ENCODE measurements at places on chromosomes 6 and 20.

DNA sequence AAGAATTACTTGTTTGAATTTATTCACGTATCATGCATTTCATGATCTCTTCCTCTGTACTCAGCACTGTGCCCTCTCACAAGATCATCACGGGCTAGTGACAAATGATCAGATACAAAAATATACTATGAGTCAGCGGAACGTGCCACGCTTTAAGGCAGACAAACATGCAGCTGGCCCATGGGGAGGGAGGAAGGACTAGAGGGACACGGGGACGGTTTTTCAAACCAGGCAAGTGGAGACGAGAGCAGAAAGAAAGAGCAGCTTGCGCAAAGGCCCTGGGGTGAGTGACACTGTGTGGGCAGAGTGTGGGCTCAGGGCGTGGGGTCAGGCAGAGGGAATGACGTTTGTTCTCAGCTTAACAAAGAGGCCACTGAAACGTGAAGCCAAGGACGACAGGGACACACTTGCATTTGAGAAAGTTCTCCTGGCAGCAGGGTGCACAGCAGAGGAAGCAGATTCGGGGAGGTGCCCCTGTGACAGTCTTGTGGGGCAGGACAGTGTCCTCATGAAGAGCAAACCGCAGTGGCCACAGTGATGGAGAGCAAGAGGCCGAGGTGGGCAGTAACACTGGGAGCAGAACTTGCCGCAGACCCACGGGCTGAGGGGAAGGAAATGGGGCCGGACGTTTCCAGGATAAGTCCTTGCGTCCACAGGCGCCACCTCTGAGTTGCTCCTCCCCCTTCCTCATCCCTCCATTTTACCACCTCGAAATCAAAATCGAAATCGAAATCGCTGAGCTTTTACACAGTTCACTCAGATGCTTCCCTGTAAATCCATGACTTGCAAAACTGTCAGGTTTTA is 6.9 kb upstream of the RPS6KA2 start:
- no peak for DNase-seq

DNA sequence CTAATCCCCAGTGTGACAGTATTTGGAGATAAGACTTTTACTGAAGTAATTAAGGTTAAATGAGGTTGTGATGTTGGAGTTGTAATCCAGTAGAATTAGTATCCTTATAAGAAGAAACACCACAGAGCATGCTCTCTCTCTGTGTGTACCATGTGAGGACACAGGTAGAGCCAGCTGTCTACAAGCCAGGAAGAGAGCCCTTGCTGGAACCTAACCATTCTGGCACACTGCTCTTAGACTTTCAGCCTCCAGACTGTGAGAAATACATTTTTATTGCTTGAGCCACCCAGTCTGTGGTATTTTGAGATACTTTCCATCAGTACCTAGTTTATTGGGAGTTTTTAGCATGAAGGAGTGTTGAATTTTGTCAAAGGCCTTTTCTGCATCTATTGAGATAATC is 110.2 kb downstream of the PHF3 start:
- DNase-seq = no peak

GRCh38 chr6:26383624-26384417 is 913 bp downstream of the BTN2A2 start:
- peak; percentile 44 for DNase-seq

GRCh38 chr20:46875059-46875458 is 19.6 kb upstream of the EYA2 start:
- no peak for DNase-seq

DNA sequence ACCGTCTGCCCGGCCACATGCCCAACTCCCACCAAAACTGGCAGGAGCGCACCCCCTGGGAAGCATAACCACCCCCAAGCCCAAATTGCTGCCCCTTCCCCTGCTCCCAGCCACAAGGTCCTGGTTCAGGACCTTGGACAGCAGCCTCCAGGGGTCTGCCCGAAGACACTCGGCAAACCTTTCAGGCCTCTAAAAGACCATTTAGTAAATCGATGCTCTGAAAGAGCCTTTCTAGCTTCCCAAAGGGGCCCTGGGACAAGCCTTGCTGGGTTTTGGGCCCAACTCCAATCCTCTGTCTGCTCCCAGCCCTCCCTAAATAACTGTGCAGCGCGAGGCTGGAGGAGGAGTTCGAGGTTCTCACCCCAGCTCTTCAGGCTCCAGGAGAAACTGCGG is 30.5 kb downstream of the GRM4 start:
- DNase-seq = no peak

GRCh38 chr20:5749952-5750779 is at the start of gene SHLD1:
Gene SHLD1, plus strand, starts transcription at chr20:5750401. Its CDS starts 22,465 bp downstream, at chr20:5772866.
- peak; percentile 90 for DNase-seq

DNA sequence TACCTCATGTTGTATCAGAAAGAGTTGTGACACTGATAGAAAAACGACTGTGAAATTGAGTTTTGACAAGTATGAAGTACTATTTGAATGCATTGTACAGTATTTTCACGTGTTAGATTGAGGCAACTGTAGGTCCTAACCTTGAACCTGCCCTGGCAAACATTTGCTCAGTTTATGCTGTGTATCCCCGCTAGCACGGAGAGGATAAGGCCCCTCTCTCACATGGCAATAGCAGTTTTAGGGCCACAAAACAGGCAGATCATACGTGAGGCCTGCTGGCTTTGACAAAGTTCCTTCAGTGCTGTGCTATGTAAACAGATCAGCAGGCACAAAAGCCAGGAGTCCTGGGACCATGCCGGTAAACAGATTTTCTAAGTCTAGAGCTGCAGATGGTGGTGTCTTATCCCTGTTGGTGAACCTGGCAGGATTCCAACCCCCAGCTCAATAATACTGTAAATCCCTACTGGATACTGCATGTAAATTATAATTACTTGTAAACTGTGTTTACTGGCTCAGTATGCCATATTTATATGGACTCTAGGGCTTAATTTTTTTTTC is 23.8 kb upstream of the FAM217A start:
- peak; percentile 89 for DNase-seq

DNA sequence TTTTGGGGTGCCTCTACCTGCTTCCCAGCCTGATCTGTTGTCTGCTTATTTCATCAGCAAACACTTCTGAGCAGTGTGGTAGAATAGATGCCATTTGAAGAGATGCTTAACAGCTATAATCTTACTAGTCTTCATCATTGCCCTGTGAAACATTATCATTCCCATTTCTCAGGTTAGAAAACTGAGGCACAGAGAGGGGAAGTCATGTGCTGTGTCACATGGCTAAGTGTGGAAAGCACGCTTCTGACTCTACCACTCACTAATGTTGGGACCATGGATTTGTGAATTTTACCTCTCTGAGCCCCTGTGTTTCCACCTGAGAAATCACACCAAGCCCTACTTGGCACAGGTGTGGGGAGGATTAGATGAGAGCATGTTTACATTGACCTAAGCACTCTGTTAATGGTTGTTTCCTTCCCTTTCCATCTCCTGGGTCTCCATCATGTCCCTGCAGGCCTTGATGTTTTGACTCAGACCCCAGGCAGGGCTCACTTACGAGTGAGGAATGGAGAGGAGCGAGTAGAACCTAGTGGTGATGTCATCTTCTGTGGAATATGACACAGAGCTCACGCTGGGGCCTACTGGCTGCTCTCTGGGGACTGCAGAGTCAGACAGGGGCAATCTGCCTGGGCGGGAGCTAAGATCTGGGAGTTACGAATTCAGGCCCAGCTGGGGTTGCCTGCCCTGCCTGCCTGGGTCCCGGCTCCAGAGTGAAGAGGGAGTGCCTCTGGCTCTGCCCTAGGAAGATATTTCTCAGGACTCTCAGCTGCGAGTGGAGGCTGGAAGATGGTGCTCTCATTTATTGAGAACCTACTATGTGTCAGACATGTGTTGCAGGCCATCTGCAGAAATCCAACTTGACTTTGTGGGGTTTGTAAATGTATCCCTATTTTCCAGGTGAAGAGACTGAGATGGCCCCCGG is 64.3 kb downstream of the CDH22 start:
- peak; percentile 38 for DNase-seq

GRCh38 chr20:57807401-57808263 is 97.8 kb upstream of the PMEPA1 start:
- DNase-seq = no peak

- DNase-seq = no peak
These were observed 7.5 kb upstream of the BAK1 start for GRCh38 chr6:33587529-33587928.

DNA sequence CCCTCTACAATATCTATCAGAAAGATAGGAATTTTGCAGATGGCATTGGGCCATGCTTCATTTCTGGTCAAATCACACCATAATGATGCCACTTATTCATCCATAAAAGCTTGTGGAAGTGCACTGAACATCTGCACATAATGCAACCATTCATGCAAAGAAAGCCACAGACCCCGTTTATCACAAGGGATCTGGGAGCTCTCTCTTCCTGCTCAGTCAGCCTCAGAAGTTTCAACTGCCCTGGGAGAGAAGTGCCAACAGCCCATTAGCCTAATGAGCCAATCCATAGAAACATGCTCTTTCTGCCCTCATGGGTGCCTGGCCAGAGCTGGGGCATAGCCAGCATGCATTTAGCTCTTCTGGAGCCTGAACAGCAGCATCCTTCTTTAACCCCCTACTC is 85.8 kb downstream of the SLC35F1 start:
- DNase-seq = peak; percentile 88

GRCh38 chr6:157559201-157559756 is 178.3 kb downstream of the ZDHHC14 start:
- no peak for DNase-seq

- no peak for DNase-seq
These were observed 16.1 kb downstream of the TP53INP2 start for GRCh38 chr20:34720266-34720665.

DNA sequence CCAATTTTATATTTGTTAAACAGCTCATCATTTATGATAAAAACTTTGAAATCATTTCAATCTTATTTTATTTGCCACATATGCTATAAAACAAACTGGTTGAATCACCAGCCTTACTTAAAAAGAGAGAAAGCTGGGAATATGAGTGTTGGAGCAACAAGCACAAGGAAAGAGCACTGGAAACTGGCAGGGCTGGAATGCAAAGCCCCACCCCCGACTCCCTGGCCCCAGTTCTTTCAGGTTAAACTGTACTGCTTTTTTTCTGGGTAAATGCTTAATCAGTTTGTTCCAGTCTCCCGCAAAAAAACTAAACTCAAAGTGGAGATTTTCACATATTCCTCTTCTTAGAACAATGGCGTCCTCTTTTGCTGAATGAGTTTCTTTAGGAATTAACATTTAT is 433.8 kb upstream of the NOX3 start:
- DNase-seq = no peak

- DNase-seq = no peak
These were observed 14.8 kb downstream of the SLC17A5 start for GRCh38 chr6:73639040-73639439.

DNA sequence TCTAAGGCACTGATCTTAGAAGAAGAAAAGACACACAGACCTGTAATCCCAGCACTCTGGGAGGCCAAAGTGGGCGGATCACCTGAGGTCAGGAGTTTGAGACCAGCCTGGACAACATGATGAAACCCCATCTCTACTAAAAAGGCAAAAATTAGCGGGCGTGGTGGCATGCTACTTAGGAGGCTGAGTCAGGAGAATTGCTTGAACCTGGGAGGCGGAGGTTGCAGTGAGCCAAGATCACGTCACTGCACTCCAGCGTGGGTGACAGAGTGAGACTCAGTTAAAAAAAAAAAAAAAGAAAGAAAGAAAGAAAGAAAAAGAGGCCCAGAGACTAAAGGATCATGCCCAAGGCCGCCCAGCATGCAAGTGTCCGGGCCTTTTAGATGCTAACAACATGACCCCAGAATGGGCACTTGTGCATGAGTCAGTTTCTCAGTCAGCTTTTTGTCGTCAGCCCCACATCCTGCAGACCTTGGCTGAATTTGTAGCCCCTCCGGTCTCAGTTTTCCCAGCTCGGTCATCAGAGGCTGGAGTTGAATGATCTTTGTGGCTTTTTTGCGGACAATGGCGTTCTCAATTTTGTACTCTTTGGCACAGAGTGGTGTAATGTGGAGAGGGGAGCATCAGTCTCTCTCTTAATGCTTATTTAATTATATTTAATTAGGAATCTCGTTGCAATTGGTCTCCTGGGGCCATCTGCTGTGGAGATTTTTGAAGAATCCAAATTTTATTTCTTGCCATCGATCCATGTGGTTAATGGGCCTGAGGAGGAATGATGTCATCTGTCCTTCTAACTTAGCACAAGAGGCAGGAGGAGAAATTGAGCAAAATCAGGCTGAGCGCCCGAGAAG is 30.6 kb upstream of the APCDD1L start:
- no peak for DNase-seq

- no peak for DNase-seq
These were observed 151.3 kb downstream of the SLC16A10 start for GRCh38 chr6:111238464-111239119.

GRCh38 chr6:110708295-110708950 is 106.8 kb downstream of the CDK19 start:
- no peak for DNase-seq

- DNase-seq = no peak
These were observed 103.8 kb downstream of the C6orf118 start for GRCh38 chr6:165205632-165206031.

- DNase-seq = peak; percentile 53
These were observed 3.6 kb upstream of the CSTL1 start for GRCh38 chr20:23435626-23436539.

DNA sequence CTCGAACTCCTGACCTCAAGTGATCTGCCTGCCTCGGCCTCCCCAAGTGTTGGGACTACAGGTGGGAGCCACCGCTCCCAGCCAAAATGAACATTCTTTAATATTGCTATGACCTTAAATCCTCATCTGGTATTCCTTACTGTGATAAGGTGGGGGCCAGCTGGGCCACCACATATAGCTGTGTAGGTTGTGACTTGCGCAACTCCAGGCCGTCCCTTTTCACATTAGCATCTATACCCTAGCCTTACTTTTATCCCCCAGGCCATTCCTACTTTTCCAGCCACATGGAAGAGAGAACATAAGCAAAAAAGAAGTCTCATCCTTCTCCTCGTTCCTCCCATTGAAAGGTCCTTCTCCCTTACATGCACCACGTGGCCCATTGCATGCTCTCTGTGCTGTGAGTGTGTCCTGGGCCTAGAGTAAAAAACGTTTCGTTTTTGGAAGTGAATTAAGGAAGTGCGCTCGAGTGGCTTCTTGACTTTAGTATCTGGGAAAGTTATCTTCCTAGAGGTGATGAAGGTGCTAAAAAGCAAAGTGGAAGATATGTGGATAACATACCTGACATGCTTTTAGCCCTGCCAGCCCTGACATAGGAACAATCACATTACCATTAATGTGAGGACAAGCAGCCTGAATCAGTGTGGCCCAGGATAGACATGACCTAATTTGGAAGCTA is 56.8 kb upstream of the KIF13A start:
- DNase-seq = no peak

- no peak for DNase-seq
These were observed 202.3 kb downstream of the GMPR start for GRCh38 chr6:16440636-16441212.

- DNase-seq = no peak
These were observed 763 bp downstream of the ZKSCAN8 start for GRCh38 chr6:28142446-28142845.

GRCh38 chr20:16844406-16844805 is 96.2 kb downstream of the OTOR start:
- no peak for DNase-seq
